Stimulated activated CD8-positive, alpha-beta memory T cell treated with anti-CD3 and anti-CD28 coated beads, Interleukin-2, amount 100 ng/mL, for 48 hours (primary cell): ENCODE measurements at places on chromosomes 7 and 10.

DNA sequence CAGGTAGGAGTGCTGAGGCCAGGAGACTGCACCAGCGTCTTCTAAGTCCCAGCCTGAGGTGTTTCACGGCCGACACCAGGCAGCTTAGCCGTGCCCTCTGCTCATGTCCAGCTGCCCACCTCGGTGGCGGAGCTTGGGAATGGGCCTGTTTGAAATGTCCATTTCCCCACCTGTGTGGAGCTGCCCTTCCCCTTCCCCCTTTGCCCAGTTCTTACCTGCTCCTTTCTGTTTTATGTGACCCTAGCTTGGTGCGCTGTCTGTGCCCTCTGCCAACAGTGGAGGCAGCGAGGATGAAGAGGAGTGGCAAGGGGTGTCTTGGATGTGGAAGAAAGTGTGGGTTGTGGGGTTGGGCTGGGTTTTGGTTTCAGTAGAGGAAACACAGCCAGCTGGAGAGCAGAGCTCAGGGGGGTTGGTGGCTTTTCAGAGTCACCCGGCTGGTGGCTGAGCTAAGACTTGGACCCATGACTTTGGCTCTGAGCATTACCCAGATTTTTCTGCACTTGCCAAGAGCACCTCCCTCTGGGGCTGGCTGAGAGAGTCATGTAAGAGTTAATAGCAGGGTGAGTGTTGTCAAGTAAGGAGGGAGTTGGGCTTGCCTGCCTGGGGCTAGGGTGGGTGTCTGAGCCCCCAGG lies 37.4 kb downstream of the GBX1 start:
- DNase-seq = no peak

- DNase-seq = no peak
Observed at GRCh38 chr10:22683140-22683389, 31.3 kb downstream of the PIP4K2A start.

GRCh38 chr10:59284118-59284975 lies 78.0 kb downstream of the FAM13C start:
- no peak for DNase-seq

DNA sequence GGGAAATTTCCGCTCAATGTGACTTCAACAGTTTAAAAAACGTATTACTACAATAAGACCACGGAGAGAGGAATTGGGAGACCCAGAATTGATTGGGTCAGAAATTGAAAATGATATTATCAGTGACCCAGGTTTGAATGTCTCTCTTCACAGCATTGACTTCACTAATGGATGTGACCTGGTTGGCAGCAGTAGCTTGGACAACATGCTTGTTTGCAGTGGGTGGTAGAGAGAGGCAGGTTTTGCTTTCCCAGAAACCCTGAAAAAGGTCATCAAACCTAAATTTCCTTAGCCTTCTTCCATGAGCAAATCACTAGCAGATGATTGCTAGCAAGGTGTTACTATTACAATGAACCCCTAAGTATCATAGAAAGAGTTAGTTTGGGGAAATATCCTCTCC lies 89.7 kb upstream of the ANTXRL start:
- no peak for DNase-seq

GRCh38 chr7:80779456-80779855 lies 139.4 kb downstream of the SEMA3C start:
- no peak for DNase-seq

DNA sequence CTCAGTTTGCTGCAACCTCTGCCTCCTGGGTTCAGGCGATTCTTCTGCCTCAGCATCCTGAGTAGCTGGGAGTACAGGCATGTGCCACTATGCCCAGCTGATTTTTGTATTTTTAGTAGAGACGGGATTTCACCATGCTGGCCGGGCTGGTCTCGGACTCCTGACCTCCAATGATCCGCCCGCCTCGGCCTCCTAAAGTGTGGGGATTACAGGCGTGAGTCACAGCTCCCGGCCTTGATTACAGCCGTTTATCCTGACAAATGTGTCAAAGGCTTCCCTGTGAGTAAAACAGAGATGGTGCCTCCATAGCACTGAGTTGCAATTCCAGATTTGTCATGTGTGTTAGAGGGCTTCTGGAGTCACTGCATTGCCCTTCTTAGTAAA lies 273.7 kb downstream of the CCDC3 start:
- no peak for DNase-seq

- no peak for DNase-seq
Observed at GRCh38 chr10:59393349-59393748, 31.0 kb upstream of the FAM13C start.

GRCh38 chr10:112695539-112695938 lies 248.5 kb downstream of the VTI1A start:
- DNase-seq = no peak

- DNase-seq = no peak
Observed at GRCh38 chr10:119221201-119221600, 13.8 kb downstream of the GRK5 start.

DNA sequence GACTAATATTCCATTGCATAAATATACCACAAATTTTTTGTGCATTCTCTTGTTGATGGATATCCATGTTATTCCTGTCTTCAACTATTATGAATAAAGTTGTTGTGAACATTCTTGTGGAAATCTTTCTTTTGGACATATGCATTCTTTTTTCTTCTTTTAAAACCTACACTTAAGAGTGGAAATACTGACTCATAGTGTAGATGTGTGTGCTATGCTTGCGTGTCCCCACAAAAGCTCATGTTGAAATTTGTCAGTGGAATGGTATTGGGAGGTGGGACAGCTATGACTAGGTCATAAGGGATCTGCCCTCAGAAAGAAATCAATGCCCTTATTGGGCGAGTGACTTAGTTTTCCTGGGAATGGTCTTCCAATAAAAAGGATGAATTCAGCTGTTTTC lies 203.6 kb upstream of the PRSS58 start:
- DNase-seq = no peak

GRCh38 chr10:129800796-129801340 lies 163.2 kb downstream of the EBF3 start:
- no peak for DNase-seq

GRCh38 chr10:83045731-83046130 lies 1093.6 kb upstream of the GHITM start:
- no peak for DNase-seq

DNA sequence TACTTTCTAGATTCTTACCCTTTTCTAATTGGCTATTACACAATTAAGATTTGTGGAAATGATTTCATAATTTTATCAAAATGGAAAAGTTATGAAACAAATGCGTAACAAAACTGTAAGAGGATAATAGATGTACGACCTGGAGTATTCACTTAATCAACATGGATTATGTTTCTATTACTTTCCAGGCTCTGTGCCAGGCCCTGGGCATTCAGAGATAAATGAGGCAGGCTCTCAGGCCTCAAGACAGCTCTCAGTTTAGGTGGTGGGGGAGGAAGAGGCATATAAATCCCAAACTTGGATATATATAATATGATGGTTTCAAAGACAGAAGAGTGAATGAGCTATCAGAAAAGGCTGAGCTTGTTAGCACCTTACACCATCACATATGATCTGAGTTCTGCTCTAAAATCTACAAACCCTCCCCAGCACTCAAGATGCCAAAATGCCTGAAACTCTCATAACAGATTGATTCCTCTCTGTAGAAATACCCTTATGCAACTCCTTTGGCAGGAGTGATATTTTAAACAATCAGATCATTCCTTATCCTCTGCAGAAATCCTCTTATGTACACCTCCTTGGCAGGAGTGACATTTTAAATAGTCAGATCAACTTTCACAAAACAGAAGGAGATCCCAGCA lies 42.5 kb downstream of the ACBD5 start:
- no peak for DNase-seq
